Testis (tissue), 5 donors: ENCODE measurements at places on chromosomes 7 and 10. TPM values are rescaled to one million over a fixed set of nuclear protein-coding genes. Genes with fewer than 3 reads are reported as not detected.

DNA sequence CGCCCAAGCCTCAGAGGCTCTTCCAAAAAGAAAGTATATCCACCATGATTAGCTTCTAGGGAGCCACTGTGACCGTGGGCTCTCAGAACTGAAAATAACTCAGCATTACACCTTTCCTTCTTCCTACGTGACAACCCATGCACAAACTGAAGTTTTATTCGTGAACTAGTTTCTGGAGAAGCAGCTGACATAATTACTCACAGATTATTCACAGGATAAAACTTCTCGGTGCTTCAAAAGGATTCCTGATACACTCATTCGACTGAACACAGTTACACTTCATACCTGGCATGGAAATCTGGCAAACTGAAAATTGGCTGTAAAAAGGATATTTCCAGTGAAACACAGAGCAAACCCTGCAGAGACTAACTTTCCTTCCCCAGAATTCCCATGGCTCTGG lies 139.2 kb upstream of the PTER start:
- H3K36me3 ChIP-seq, result no peaks in the 10 kb centered on the region
- H3K27ac ChIP-seq, result no peak overlapping the region
- no peaks in the 10 kb centered on the region for H3K27me3 ChIP-seq
- H3K4me3 ChIP-seq, result no peak overlapping the region

- no peaks in the 10 kb centered on the region for H3K27me3 ChIP-seq
- H3K4me1 ChIP-seq, result no peaks in the 10 kb centered on the region
- H3K27ac ChIP-seq, result no peak overlapping the region
- H3K4me3 ChIP-seq, result no peak overlapping the region
Measured at GRCh38 chr7:133854739-133855138, 272.4 kb upstream of the LRGUK start.

GRCh38 chr10:24958721-24959381 lies 6.4 kb upstream of the PRTFDC1 start:
- H3K4me1 ChIP-seq, result peaks cover 11% of the 10 kb centered on the region
- H3K36me3 ChIP-seq, result no peaks in the 10 kb centered on the region

NRP1 gene
- 17.1 TPM for total RNA-seq

TLX1 gene
- total RNA-seq, result 0.99 TPM
